ENCODE measurements at places on chromosomes 2 and 18. TPM values are rescaled to one million over a fixed set of nuclear protein-coding genes. Genes with fewer than 3 reads are reported as not detected.

- no peak for DNase-seq
Measured at GRCh38 chr2:127261804-127262406, 32.0 kb downstream of the ERCC3 start.

DNA sequence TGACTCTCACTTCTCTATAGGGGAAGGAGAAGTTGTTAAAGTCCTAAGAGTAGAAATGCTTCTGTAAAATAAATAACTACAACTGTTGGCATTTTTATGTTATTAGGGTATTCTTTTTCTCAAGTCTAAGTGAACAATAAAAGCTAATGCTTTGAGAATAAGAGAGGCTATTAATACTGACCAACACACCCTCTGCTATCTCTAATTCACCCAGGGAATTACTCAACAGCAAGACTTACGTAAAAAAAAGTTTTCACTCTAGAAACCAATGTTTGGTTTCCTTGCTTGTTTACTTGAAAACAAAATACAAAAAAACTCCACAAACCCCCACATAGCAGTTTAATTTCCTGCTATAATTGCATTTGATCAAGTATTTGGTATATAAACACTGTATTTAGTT, 25.2 kb downstream of the CHN1 start:
- no peak for DNase-seq

Gene LYPD6B
- 0.50 TPM for total RNA-seq

- no peak for DNase-seq
Measured at GRCh38 chr2:20443276-20443920, 3.5 kb upstream of the RHOB start.

- no peak for DNase-seq
Measured at GRCh38 chr18:57727952-57728807, 74.9 kb downstream of the ATP8B1 start.

DNA sequence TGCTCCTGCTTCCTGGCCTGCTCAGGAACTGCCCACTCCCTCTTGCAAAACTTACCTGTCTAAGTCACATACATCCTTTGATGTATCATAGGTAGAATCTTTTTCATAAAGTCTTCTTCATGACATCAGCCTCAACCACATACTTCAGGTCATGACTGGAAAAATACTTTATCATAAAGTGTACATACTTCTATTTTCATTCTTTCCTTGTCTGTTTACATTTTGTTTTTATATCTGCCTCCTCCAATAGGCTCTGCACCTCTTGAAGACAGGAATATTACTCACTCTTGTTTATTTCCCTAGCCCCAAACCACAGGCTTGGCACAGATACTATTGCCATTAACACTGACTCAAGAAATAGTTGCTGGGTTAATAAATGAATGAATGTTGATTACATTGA, 43.6 kb upstream of the ZNF804A start:
- DNase-seq = no peak

DNA sequence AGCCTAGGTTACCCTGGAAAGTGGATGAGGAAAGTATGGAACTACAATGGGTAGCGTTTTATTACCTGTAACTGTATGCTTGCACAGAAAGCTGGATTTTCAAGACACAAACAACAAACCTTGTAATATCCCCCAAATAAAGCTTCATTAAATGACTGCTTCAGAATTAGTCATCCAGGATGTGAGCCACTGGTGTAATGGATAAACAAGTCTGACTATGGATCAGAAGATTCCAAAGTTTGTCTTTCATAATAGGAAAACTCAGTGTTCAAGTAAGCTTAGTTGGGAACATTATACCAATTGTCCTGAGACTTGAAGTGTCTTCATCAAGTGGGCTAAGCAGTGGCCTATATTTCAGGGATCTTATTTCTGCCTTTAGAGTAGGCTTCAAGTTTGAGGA, 518.8 kb downstream of the LRP1B start:
- no peak for DNase-seq

Gene THADA
- total RNA-seq = 41.6 TPM

DNA sequence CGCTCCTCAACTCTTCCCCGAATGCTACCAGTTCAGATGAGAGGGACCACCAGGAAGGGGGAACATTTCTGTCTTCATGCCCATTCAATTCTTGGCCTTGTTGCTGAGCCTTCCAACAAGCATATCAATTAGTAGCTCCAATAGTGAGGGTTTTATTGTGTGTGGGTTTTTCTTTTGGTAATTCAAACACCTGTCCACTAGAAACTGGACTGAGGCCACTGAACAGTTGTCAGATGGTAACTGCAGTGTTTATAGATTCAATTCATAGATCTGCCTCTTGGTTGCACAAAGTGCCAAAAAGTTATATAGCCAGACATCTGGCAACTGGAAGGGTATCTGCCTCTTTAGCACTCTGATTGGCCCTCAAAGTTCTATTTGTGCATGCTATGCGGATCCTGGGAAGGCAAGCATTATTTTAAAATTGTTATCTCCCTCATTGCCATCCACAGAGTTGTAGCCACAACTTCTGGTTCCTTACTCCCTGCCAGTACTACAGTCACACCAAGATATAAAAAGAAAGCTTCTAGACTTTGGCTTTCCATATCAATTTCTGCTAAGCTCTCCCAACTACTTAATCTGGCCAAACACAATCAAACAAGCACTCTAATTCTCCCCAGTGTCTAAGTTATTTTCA, 83.3 kb upstream of the ZNF521 start:
- DNase-seq = no peak

DNA sequence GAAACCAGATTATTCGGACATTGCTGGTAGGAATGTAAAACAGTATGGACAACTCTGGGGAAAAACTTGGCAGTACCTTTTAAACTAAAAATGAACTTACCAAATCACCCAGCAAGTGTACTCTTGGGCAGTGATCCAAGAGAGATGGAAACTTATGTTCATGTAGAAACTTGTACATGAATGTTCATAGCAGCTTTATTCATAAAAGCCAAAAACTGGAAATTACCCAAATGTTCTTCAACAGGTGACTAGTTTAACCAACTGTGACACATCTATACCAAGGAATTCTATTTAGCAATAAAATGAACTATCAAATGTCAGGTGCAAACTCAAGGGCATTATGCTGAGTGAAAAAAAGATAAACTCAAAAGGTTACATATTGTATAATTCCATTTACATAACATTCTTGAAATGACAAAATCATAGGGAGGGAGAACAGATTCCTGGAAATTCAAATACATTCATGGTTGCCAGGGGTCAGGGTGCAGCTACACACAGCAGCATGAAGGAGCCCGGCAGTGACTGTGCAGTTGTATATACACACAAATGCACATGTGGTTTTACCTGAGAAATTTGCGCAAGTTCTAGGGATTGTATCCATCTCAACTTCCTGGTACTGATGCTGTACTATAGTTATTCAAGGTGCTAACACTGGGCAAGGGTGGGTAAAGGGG, 3.5 kb upstream of the RNU4ATAC start:
- DNase-seq = no peak

Gene DLGAP1
- 8.0 TPM for total RNA-seq

Gene PUS10
- total RNA-seq = 2.9 TPM

GRCh38 chr2:40317761-40318160, 134.1 kb downstream of the SLC8A1 start:
- DNase-seq = no peak

Gene DTNA
- total RNA-seq = 22.7 TPM

- DNase-seq = no peak
Measured at GRCh38 chr2:239236043-239236807, 164.6 kb downstream of the HDAC4 start.

- DNase-seq = no peak
Measured at GRCh38 chr2:122663620-122664019, 908.2 kb downstream of the TSN start.

All from omental fat pad (tissue), 4 donors.